ENCODE measurements at places on chromosomes 2 and 18.
A peak's percentile ranks its signal among the peaks of the same experiment; 100 is the strongest.

GRCh38 chr2:144707736-144708326 is 187.9 kb upstream of the ZEB2 start:
- DNase-seq, result no peak

- no peak for DNase-seq
Observed at GRCh38 chr2:109660046-109660860, 46.1 kb downstream of the SOWAHC start.

GRCh38 chr2:28730641-28731146 is 20.9 kb upstream of the PPP1CB start:
- no peak for DNase-seq

DNA sequence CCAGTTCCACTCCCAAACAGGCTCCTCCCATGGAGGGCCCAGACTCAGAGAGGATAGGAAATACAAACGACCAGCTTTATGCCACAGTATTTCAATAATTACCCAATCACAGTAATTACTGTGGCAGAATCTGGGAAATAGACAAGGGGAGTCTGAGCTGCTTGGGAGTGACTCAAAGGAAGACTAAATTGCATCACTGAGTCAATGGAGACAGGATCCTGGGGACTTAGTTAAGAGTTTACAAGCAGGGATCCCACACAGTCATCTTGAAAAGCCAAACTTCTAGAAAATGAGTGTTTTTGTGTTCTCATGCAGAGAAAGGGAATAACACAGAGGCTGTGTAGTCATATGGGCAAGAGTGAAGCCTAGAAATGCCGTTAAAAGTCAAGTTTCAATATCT is 1142.1 kb downstream of the CNTNAP5 start:
- DNase-seq, result no peak

DNA sequence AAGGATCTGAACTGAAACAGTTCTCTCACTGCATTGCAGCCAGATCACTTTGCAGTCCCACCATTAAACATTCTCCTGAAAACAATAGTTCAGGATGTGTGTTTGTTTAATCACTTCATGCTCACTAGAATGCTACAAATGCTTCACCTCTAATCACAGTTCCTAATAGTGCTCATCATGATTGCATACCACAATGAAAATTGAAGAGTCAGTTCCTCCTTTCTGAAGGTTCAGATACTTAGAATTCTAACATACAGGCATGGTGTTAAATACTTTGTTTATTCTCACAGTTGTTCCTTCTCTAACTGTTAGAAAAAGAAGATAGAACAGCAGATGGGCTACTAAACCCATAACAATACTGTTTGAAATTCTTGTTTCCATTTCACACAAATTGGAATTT is 622.3 kb upstream of the ACVR2A start:
- DNase-seq, result no peak

DNA sequence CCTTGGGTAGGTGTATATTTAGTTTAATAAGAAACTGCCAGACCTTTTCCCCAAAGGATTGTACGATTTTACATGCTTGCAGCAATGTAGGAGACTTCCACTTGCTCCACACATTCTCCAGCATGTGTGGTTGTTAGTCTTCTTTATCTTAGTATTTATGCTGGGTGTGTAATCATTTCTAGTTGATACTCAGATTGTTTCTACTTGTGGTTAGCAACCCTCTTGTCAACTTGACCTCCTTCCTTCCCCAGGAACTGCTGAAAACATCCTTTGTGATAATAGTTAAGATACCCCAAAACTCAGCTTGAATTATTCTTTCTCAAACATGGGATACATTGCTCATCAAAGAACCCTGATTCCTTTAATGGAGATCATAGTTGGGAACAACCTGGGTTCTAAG is 37.2 kb upstream of the CYBRD1 start:
- no peak for DNase-seq

DNA sequence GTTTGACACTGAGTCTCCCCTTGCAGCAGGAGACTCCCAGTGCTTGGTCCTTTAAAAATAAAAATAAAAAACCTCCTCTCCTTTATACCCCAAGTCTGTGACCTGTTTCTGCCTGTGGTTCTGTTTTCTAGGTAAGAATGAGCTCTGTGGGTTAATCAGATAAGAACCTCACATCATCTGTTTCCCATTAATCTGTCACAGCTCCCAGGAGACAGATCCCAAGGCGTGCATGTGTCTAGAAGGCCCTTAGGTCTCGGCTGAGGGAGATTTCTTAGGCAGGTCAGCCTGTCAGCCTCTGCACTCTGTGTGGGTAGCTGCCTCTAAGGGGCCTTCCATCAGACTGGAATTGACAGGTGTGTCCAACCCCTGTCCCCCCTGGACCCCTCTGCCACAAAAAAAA is 80.7 kb downstream of the FHOD3 start:
- no peak for DNase-seq

GRCh38 chr2:75538521-75539490 is 21.9 kb downstream of the EVA1A start:
- no peak for DNase-seq

- no peak for DNase-seq
Observed at GRCh38 chr2:127386246-127386645, 1.5 kb downstream of the MAP3K2 start.

DNA sequence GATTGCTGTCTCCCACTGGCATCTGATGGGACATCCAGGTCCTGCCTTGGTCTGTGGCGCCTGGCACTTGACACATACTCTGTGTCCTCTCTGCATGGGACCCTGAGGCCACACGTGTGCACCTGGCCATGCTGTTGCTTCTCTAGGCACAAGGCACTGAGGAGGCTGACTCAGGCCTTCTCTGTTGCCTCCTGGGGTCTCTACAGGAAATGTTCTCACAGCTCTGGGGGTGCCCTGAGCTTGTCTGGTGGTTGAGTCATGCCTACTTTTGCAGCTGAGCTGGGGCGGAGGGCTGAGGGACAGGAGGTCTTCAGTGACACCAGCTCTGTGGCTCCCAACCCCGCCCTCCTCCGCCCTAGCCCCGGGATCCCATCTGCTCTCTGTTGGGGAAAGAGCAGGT is 207.0 kb upstream of the HS6ST1 start:
- DNase-seq, result no peak

DNA sequence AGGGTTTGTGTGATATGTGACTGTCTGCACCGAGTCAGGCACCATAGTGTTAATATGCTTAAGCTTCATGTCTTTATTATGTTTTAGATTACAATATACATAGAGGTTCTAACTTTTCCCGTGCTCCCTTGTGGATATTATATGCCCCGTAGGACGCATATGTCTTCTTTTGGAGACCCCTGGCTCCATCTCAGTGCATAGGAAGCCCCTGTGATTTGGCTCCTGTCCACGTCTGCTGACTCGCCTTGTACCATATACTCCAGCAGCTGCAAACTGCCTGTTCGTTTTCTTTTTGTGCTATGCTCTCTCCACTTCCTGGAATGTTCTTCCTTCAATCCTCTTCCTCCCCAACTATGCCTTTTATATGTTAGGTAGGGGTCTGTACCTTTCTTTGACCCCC is 110.9 kb downstream of the PTRHD1 start:
- no peak for DNase-seq

DNA sequence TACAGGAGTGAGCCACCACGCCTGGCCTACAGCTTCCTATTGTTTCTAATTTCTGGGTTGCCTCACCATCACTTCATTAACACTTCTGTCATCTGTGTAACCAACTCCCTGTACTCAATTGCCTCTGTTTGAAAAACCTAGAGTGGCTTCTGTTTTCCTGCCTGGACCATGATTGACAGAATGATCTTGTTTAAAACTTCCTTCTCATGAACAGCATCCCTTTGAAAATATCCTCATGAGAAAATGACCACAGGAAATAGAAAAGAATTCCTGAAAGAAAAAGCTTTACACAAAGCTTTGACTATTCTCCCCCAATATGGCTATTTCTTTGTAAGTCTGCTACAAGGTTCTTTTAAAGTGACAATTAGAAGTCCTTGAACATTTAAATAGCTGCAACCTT is 672.3 kb downstream of the ARHGAP15 start:
- DNase-seq, result no peak

DNA sequence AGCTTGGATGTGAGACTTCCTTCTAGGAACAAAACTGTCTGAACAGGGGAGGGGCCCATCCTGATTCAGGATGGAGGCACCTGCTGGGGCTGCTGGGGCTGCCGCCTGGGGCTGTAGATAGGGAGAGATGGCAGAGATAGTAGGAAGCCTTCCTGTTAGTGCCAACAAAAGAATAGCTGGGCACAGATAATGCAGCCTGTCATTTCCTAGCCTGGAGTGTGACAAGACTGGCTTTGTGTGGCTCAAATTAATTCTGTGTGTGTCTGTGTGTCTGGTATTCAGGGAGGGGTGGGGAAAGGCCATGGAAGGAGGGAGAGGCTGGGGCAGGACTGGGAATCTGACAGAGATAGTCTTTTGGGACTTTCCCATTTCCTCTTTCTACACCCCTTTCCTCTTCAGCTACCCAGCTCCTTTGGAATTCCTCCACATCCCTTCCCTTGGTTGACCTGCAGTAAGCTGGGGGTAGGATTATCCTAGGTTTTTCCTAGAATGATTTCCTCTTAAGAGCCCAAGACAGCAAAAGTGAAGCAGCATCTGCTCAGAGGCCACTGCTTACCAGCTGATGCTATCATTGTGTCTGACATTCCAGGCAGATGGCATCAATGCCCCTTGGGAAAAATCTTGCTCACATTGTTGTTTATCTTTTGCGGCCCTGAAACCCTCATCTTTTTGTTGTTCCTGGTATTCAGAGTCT is 144.9 kb upstream of the LHCGR start:
- no peak for DNase-seq

DNA sequence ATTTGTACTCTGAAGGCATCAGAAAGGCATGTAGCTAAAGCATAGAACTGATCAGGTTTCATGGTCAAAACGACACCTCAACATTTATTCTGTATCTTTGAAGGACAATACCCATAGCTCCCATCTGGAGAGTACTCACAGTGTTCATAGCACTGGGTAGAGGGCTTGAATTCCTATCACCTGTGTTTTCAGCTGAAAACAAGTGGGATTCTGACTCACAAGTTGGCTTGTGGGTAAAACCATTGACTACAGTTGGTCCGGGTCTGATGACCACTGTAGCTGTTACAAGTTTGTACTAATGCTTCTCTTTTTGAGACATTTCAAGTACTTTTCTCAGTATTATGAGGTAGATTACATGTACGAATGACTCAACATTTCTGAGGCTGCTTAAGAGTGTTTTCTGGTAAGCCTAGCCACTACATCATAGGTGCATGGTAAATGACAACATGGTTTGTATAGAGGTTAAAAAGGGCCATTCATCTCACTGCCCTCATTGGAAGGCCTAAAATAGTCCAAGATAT is 68.6 kb upstream of the PELI1 start:
- peak; percentile 72 for DNase-seq

- no peak for DNase-seq
Observed at GRCh38 chr2:45797451-45798230, 146.2 kb downstream of the PRKCE start.

GRCh38 chr18:42471885-42472284 is 516.9 kb downstream of the PIK3C3 start:
- DNase-seq, result no peak

GRCh38 chr2:233439191-233439590 is 84.9 kb downstream of the DGKD start:
- DNase-seq, result no peak

GRCh38 chr2:6580982-6581381 is 284.7 kb downstream of the CMPK2 start:
- DNase-seq, result no peak

GRCh38 chr18:27964811-27965210 is 212.1 kb downstream of the CDH2 start:
- no peak for DNase-seq

DNA sequence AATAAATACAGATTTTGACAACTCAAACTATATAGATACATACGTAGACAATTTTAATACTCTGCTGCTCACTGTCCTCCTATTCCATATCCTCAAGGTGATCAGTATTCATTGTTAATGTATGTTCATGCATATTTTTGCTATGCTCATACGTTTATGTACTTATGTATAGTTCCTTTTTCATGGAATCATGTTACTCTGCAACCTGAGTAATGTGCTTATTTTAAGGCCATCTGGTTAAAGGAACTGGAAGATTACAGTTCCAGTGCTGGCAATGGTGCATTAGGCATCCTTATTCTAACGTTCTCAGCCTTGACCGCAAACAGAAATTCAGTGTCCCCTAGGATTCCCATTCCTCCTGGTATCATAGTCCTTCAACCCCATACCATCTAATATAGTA is 385.0 kb upstream of the TNP1 start:
- DNase-seq, result no peak

DNA sequence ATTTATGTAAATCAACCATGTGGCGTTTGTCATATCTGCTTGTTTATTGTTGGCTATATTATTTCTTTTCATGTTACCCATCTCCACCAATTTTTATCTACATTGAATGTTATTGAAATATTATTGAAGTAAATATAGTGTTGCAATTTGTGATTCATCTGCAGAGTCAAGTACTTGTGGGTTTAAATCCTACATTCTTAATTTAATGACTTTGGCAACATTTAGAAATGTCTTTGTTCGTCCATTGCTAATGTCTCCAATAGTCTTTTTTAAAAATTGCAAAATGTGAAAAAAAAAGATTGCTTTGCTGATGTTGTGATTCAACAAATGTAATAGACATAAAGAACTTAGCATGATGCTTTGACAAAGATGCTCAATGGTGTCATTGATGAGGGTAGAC is 1572.8 kb upstream of the PIK3C3 start:
- DNase-seq, result no peak

GRCh38 chr2:38959938-38960608 is 70.4 kb downstream of the ARHGEF33 start:
- DNase-seq, result peak; percentile 30

- DNase-seq, result no peak
Observed at GRCh38 chr18:36149514-36150289, 20.0 kb downstream of the ELP2 start.

DNA sequence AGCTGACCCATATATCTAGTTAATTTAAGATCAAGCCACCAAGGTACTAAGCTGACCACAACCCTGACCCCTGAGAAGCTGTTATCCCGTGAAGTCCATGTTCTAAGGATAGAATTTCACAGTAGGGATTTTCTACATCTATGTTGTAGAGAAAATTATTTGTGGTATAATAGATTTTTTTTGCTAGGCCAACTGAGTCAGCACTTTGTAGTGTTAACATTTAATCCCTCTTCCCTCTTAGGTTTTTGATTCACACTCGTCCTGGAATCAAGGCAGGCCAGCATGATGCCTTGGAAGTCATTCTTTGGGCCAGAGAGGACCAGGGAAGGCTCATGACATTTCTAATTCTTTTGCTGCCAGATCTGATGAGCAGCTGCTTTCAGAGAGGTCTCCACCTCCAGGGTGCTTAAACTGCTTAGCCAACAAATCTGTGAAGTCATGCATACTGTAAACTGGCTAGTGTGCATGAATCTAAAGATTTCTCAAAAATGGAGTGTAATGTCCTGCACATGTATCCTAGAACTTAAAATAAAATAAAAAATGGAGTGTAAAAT is 102.5 kb downstream of the RBM43 start:
- no peak for DNase-seq

GRCh38 chr2:42359965-42360483 is 993 bp downstream of the COX7A2L start:
- DNase-seq, result peak; percentile 17

- no peak for DNase-seq
Observed at GRCh38 chr18:36139245-36139644, 9.5 kb downstream of the ELP2 start.

GRCh38 chr2:171316220-171316619 is 117.6 kb downstream of the METTL8 start:
- no peak for DNase-seq

Measured in CD4-positive, alpha-beta T cell treated with Interleukin-4 for 4 hours (primary cell).